ENCODE measurements at places on chromosomes 13 and 19. TPM values are rescaled to one million over a fixed set of nuclear protein-coding genes. Genes with fewer than 3 reads are reported as not detected.

GRCh38 chr19:41172297-41173164 is 20.5 kb upstream of the CYP2S1 start:
- no peak for DNase-seq

The CD79A gene
- not detected for total RNA-seq

GRCh38 chr19:12783291-12783848 is 7.9 kb upstream of the JUNB start:
- no peak for DNase-seq

GRCh38 chr19:18676692-18677091 is 6.8 kb upstream of the CRTC1 start:
- DNase-seq = no peak

The ADGRE3 gene
- not detected for total RNA-seq

DNA sequence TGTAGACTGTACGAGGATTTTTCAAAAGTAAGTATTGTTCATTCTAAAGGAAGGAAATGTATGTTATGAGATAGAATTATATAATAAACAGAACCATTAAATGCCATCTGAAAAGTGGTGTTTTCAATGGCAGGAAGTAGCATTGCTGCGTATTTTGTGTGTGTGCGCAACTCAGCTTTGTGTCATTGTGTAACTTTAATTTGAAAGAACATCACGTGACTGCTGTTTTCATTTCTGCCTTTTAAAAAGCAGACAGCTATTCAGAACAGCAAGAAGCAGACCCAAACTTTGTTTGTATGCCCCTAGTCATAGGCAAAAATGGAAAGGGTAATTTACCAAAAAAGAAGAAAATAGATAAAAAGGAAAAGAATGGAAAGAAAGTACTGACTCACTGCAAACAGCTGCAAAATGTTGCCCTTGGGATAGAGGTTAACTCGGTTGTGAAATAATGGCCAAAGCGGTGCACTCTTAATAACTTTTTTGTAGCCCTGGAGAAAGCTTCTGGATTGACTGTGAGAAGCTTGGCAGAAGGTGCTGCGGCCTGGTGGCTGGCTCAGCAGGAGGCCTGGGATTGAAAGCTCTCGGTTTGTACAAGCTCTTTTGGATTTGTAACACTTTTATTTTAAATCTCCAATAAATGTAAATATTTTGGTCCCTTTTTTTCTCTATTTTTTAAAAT is 97.3 kb downstream of the GGACT start:
- DNase-seq = peak; percentile 72

GRCh38 chr19:12953799-12954611 is 3.0 kb downstream of the GADD45GIP1 start:
- DNase-seq = no peak

The KCNN4 gene
- 1.3 TPM for total RNA-seq

GRCh38 chr13:51221674-51222036 is 543 bp upstream of the FAM124A start:
- DNase-seq = no peak

Data from right atrium auricular region (tissue), 2 donors.